ENCODE measurements at places on chromosomes 3 and 15.

DNA sequence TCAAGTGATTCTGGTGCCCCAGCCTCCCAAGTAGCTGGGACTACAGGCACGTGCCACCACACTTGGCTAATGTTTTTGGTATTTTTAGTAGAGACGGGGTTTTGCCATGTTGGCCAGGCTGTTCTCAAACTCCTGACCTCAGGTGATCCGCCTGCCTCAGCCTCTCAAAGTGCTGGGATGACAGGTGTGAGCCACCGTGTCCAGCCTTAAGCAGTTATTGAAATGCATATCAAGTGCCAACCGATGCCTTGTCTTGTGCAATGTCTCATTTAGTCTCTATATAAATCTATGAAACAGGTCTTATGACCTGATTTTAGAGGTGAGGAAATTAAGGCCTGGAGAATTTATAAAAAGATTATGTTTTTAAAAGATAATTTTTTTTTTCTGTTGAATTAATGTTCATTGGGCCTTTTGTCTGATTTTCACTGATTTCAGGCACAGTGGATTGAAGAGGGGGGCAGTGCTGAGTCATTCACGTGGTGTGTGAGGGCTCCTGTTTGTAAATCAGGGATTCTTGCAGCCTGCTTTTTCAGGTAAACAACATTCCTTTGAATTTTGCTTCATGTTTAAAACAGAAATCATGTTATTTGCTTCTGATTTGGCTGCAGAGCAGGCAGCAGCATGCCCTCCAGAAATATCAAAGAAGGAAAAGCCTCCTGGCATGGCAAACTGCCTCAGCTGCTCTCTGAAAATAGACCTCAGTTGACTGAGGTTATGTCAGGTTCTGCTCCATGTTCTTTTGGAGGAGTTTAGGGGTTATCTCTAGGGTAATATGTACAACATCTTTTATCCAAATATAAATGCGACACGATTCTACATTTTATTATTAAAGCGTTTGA is 407.0 kb upstream of the RGMA start:
- no peak for DNase-seq

DNA sequence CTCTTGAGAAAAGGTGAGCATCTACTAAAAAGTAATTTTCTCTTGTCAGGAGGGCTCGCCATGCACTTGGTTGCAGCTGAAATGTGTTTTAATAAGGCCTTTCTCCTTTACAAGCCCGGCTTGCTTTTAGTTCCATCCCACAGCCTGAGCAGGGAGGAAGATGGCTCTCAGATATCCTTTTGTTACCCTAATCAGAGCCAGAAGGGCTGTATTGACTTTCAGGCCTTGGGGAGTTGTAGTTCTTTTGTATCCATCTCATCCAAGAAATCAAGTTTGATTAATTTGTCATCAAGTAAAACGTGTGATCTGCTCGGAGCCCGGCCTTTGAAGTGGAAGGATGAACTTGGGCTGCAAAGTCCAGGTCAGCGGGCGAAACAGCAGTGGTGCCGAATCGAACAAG is 52.9 kb downstream of the EIF4E3 start:
- DNase-seq, result no peak

DNA sequence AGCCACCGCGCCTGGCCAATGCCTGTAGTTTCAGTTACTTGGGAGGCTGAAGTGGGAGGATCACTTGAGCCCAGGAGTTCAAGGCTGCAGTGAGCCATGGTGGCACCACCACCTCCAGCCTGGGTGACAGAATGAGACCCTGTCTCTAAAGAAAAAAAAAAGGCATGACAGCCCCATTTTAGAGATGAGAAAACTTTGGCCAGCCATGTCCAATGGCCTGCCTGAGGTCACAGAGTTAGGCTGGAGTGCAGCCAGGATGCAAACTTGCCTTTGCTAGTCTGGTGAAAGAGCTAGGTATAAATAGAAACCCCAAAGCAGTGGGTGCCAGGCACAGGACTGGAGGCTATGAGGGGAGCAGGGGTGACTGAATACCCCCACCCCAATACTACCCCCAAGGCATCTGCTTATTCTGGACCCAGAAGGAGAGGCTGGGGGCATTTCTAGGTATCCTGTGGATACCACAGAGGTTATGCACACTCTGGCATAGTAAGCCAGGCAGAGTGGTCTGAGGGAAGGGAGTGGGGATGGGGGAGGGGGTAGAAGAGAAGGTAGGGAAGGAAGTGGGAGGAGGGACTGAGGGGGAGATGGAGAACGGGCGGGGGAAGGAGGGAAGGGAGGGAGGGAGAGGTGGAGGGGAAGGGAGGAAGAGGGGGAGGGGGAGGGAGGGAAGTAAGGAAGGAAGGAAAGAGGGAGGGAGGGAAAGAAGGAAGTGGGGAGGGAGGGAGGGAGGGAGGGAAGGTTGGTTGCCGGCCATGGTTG is 16.2 kb upstream of the C15orf39 start:
- DNase-seq, result no peak

DNA sequence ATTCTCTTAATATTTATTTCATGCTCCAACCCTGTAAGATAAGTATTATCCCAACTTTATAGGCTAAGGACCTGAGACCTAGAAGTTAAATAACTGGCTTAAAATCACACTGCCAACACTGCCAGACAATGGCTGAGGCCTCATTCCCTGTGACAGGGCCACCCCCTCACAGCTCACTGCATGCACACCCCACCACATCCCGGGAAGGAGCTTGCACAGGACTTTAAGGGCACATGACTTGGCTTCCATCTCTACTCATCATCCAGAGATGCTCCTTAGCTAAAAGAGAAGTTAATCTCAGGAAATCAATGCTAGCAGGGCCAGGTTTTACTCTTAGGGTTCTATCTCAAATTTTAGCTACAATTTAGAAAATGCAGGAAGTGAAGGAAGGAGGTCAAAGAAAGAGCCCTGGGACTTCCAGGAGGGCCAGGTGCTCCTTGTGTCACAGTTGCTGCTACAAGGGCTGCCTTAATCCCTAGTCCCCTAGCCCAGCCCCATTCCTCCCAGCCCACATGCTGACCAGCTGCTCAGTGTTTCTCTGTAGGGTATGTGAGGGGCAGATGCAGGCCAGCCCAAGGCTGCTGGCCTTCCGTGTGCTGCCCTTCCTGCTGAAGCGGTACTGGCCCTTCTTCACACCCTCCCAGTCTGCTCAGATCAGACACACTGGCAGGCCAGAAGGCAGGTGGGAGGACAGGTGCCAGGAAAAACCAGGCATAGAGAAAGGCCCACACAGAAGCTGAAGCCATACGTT is 53.5 kb downstream of the WWTR1 start:
- no peak for DNase-seq

DNA sequence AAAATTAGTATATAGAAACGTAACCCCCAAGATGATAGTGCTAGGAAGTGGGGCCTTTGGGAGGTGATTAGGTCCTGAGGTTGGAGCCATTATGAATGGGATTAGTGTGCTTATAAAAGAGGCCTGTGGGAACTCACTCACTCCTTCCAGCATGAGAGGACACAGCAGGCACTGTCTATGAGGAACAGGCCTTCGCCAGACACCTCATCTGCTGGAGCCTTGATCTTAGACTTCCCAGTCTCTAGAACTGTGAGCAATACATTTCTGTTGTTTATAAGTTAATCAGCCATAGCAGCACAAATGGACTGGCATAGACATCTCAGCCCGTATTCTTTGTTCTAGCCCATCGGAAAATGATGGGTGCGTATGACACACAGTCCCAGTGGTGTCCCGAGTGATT is 152.3 kb downstream of the GABRG3 start:
- no peak for DNase-seq

GRCh38 chr3:145307272-145307671 is 853.7 kb downstream of the PLOD2 start:
- DNase-seq, result no peak

DNA sequence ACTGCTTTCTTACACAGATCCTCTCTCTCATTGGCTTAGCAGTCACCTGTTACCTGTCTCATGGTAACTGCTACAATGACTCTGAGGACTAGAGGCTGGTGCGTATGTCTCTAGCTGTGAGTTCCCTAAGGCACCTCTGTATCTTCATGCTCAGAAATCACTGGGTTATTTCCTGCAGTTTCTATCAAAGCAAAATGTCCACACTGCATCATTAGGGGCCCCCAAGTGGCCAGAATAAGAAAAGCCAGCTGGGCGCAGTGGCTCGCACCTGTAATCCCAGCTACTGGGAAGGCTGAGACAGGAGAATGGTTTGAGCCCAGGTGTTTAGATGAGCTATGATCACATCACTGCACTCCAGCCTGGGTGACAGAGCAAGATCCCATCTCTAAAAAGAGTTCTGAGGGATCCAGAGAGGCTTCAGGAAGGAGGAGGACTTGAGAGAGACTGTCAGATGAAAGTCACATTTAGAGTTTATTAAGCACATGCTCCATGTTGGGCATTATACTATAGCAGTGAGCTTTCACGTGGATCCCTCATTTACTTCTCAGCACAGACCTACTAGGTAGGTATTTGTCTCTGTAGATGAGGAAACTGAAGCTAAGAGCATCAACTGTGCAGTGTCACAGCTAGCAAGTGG is 2.3 kb upstream of the VPS18 start:
- DNase-seq, result peak; percentile 59

GRCh38 chr3:30547716-30548115 is 58.7 kb upstream of the TGFBR2 start:
- no peak for DNase-seq

DNA sequence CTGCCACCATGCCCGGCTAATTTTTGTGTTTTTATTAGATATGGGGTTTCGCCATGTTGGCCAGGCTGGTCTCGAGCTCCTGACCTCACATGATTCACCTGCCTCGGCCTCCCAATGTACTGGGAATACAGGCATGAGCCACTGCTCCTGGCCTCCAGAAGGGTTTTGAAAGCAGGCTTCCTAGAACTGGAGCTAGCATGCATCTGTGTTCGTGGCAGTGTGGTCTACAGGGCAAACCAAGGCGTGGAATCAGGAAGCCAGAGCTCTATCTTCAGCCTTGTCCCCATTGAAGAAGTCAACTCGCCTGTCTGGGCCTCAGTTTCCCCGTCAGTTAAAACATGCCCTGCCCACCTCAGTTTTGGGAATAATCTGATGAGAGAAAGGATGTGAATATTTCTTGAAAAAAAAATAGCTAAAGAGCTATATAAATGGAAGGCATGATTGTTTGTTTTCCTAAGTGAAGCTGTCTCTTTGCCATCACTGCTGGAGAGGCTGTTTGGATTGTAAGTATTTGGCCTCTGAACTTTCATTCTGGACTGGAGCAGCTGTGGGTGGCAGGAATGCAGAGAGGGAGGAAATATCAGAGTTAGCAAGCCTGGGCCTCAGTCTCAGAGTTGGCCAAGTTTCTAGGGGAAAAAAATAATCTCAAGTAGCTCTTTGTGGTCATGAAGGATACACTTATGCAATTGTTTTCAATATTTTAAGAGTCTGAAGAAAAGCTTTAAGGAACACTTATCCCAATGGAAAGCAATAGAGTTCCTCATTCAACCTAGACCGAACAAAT is 36.5 kb upstream of the UACA start:
- DNase-seq, result no peak

- DNase-seq, result no peak
Measured at GRCh38 chr3:196409409-196409808, 22.8 kb downstream of the UBXN7 start.

DNA sequence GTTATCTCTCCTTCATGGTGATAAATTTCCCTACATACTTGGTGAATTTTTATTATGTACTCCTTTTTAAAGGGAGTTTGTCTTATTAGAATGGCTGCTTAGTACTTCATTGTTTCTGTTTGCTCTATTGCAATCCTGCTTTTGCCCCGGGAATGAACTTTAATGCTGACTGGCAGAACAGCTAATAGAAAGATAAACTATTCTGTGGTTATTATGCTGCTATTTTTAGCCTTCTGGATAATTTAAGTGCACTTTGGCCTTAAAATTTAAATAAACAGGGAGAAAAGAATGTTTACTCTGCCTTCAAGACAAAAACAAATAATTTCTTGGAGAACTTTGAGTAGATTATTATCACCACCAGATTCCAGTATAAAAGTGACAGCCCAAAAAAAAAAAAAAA is 413.8 kb upstream of the CCDC54 start:
- no peak for DNase-seq

DNA sequence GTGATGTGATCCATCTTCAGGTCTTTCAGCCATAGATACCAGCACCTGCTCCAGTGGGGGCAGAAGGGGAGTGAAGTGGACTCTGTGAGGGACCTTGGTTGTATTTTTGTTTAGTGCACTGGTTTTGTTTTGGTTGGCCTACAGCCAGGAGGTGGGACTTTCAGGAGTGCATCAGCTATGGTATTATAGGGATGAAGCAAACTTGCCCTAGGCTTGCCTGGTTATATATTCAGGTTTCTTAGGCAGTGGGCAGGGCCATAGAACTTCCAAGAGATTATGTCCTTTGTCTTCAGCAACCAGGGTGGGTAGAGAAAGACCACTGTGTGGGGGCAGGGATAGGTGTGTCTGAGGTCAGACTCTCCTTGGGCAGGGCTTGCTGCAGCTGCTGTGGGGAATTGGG is 337.3 kb upstream of the SGO1 start:
- no peak for DNase-seq

- peak; percentile 68 for DNase-seq
Measured at GRCh38 chr15:80991421-80991820, 1.8 kb upstream of the MESD start.

DNA sequence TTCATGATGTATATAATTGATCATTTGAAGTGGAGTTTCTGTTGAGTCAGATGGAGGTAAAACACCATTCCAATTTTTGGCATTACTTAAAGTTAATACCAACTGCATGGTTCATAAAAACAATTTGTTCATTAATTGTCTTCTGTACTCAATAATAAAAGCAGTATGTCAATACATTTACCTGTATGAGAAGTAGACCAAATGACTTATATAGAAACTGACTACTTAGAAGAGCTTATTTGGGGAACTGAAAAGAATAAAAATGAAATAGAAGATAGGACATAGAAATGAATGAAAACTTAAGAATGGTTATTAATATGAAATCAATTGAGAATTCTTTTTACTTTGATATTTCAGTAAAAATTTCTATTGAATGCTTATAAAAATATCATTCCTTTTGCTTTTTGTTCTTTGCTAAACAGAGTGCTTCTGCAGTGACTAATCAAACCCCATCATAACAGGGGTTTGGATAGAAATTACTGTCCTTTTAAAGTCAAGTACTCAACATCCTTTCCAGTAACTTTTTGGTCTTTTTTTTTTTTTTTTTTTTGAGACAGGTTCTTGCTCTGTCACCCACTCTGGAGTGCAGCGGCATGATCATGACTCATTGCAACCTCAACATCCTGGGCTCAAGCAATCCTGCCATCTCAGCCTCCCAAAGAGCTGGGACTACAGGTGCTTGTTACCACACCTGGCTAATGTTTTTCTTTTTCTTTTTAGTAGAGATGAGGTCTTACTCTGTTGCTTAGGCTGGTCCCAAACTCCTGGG is 6.5 kb upstream of the CRYBG3 start:
- peak; percentile 68 for DNase-seq

- no peak for DNase-seq
Measured at GRCh38 chr15:57032338-57032737, 113.9 kb downstream of the TCF12 start.
